Stimulated activated CD8-positive, alpha-beta memory T cell treated with anti-CD3 and anti-CD28 coated beads, Interleukin-4, amount 100 ng/mL, for 4 hours (primary cell): ENCODE measurements at places on chromosomes 16 and 17.

DNA sequence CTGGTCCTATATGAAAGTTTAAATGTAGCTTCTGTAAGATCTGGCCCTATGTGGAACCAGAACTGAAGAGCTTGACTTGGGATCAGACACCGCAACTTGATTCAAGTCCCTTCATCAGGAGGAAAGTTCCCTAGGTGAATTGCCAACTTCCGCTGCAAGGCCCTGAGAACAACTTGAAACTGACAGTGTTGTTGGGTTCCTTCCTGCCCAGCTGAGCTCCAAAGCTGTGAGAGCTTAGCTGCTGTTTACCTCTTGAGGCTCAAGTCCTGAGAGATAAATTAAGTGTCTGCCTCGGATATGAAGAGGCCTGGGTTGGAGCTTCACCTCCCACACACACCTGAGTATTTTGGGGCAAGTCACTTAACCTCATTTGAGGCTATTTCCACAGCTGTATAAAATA, 44.7 kb downstream of the REXO5 start:
- no peak for DNase-seq

GRCh38 chr17:80252871-80253270, 7.8 kb upstream of the RNF213 start:
- peak; percentile 65 for DNase-seq

- no peak for DNase-seq
Observed at GRCh38 chr17:51427323-51427811, 167.0 kb downstream of the UTP18 start.

GRCh38 chr16:47018223-47018891, 44.9 kb upstream of the DNAJA2 start:
- DNase-seq: no peak

DNA sequence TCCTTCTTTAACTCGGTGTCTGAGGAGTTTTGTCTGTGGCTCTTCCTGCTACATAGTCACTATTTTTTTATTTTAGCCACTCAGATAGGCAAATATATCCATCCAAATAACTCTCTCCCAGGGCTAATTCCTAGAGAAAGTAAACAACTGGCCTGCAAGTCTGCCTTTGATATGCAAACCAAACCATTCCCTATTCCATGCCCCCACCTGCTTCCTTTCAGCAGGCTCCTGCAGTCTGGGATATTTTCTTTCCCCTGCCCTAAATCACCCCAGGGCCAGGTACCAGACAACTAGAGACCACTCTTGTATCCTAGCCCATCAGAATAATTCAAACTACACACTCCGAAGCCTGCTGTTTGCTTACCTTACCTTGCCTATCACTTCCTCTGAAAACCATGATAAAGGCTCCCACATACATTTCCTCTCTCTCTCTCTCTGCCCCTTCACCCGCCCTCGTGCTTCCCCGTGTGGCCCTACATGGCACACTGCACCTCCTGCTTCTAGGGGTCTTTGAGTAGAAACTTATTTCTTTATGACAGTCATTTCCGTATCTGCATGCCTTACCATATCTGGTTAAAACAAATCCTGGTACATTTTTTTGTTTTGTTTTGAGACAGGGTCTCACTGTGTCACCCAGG, 8.3 kb downstream of the CD300H start:
- DNase-seq: no peak

GRCh38 chr17:34781071-34781470, 180.2 kb downstream of the CCT6B start:
- no peak for DNase-seq

DNA sequence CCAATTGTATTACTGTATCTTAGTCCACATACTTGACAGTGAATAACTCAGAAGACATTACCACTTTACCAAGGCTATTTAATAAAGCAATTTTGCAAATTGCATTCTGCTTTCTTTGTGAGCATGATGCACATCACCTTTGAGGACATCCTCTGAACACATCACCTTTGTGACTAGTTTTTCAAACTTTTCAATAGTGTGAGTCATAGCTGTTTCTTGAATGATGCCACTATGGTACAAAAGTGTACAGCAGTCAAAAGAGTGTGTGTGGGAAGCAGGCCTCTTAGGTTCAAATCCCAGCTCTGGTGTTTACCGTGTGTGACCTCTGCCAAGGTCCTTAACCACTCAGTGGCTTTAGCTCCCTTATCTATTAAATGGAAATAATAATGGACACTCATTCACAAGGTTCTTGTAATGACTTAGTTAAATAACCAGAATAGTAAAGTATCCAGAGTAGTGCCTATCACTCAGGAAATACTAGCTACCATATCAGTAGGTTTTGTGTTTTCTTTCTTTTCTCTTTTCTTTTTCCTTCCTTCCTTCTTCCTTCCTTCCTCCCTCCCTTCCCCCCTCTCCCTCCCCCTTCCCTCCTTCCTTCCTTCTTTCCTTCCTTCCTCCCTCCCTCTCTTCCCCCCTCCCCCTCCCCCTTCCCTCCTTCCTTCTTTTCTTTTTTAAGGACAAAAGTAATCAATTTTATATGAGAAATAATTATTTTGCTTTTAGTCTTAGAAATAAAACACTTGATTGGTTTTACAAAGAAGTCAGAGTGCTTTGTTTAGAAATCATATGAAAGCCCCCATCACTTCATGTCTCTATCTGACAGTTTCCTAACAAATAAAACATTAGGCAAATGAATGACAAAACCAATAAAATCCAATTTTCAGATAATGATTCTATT, 178.9 kb downstream of the MYO1D start:
- DNase-seq: no peak

DNA sequence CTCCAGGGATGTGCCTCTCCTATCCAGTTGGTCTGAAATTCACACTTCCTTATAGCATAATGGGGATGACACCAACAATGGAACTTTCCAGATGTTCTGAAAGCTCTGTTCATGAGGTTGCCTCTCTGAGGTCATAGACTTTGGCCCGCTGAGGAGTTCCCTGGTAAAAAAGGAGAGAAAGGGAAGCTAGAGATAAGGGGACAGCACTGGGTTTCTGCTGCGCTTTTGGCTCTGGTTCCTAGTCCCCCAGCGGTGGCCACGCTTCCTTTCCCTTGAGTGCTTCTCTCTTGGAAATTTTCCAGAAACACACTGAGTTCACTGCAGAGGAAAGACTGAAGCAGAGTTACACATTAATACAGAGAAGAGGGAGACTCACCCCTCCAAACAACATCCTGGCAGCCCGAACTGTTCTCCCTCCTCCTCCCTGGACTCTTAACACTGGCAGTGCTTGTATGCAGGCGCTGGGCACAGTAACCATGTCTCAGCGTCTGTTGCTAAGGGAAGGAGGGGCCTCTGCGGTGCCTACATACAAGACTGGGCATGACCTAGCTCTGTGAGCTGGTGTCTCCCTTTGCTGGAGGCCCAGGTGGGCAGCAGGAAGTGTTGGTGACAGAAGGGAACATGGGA, at the start of gene DNAH3:
DNAH3 (minus strand) TSS at position 472 of the 627 bp plus-strand sequence. CDS start 527 bp downstream, outside the sequence.
- no peak for DNase-seq

DNA sequence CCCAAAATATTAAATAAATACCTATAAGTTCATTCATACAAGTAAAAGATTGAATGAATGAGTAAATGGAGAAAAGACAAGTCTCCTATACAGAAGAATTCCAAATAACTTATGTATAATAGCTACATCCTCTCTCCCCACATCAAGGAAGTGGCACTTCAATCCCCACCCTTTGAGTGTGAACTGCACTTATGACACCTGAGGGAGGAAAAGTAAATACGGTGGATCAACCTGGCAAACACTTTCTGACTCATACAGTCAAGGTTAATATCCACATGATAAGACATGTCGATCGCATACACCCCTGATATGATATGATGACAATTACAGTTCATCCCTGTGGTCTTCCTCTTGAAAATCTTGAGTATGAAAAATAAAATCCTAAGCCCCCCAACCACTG, 18.0 kb downstream of the SLFN12L start:
- no peak for DNase-seq

DNA sequence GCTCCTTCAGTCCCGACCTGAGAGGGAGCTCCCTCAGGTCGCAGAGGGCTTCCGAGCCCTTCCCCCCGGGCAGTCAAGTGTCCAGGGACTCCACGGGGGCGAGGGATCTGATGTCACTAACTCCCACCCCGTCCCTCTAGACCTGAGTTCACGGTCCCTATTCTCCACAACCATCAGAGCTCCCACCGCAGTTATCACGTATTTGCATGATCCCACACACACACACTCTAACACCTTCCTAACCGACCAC, 3.7 kb upstream of the PER1 start:
- no peak for DNase-seq

- no peak for DNase-seq
Observed at GRCh38 chr17:14448818-14449217, 147.9 kb downstream of the HS3ST3B1 start.

GRCh38 chr16:2952679-2953078, 11.4 kb upstream of the KREMEN2 start:
- DNase-seq: no peak

DNA sequence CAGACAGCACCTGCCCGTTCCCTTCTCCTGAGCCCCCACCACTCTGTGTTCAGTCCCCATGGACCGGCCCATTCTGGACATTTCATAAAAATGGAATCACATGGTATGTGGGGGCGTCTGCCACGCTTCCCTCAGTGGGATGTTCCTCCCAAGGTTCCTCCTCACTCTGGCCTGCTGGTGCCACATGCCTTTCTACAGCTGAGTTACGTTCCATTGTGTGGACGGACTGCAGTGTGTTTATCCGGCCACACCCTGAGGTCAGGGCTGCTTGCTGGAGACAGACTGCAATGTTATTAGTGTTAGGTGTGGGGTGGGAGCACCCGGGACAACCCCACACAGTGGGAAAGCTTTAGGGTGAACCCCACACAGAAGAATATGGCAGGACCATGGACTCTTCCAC, 5.9 kb upstream of the AATK start:
- no peak for DNase-seq

DNA sequence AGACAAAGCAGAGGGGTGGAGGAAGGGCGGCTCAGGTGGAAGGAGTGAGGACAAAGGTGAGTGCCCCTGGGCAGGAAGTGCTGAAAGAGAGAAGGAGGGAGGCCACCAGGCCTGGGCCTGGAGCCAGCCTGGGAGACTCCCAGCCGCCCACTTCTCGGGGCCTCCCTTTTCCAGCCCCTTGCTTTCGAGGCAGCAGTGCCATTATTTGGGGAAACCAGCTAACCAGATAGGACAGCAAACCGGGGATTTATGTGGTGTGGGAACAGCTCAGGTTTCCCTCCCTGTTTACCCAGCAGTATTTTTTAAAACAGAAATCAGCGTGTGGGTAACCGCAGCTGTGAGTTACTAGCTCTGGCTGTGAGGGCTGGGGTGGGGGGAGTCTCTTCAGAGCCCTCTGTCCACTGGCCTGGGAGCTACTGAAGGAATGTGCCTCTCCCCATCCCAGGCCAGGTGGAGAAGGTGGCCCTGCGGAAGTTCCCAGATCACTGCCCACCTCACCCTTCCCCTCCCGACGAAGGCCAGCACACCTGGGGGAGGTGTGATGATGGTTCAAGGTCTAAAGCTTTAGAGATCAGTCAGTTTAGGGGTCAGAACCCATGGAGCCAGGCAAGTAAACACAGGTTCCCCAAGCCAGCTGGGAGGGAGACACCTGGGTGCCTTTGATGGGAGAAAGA, 8.4 kb upstream of the MEOX1 start:
- no peak for DNase-seq
